Cardiac ventricle fibroblast (primary cell): ENCODE measurements at places on chromosomes 7 and 10. TPM values are rescaled to one million over a fixed set of nuclear protein-coding genes. Genes with fewer than 3 reads are reported as not detected.

Gene VWC2
- total RNA-seq = not detected in 2 replicates

Gene AP1S1
- total RNA-seq = 70.8 and 76.5 TPM in 2 replicates

Gene GRID2IP
- not detected in 2 replicates for total RNA-seq

Gene FOXI2
- total RNA-seq = not detected in 2 replicates

Gene PLAU
- total RNA-seq = 34.6 and 39.9 TPM in 2 replicates

Gene LRRC18
- not detected in 2 replicates for total RNA-seq

Gene PDK4
- total RNA-seq = 103 and 128 TPM in 2 replicates

Gene OPN4
- not detected in 2 replicates for total RNA-seq

Gene ACHE
- total RNA-seq = not detected in 2 replicates

Gene OR2A1
- 0.05 TPM in 1 of 2 replicates, not detected in the other for total RNA-seq

Gene ZPBP
- not detected in 2 replicates for total RNA-seq

Gene CDC14C
- total RNA-seq = not detected in 2 replicates

Gene AKR1E2
- 1.2 and 3.1 TPM in 2 replicates for total RNA-seq

Gene TMEM139
- total RNA-seq = 0.24 TPM in 1 of 2 replicates, not detected in the other

Gene CTAGE4
- 0.44 TPM in 1 of 2 replicates, not detected in the other for total RNA-seq

Gene CACNA2D1
- total RNA-seq = 47.1 and 78.8 TPM in 2 replicates

Gene HTRA1
- 789 and 827 TPM in 2 replicates for total RNA-seq

Gene PDE6C
- total RNA-seq = not detected in 2 replicates

Gene DYNC1I1
- total RNA-seq = 1.6 and 1.9 TPM in 2 replicates

Gene CFAP58
- total RNA-seq = 0.20 TPM in 1 of 2 replicates, not detected in the other

Gene UCN3
- total RNA-seq = not detected in 2 replicates

Gene LBX1
- total RNA-seq = not detected in 2 replicates

Gene TECTB
- total RNA-seq = not detected in 2 replicates

Gene STOX1
- total RNA-seq = 0.50 and 0.64 TPM in 2 replicates

Gene HIPK2
- total RNA-seq = 69.1 and 72.6 TPM in 2 replicates

Gene ADRA2A
- total RNA-seq = 8.7 and 9.0 TPM in 2 replicates

Gene SAMD9L
- total RNA-seq = 6.5 and 6.9 TPM in 2 replicates

Gene PCLO
- not detected in 2 replicates for total RNA-seq

Gene IFIT3
- total RNA-seq = 15.7 and 16.1 TPM in 2 replicates

Gene LAMB4
- total RNA-seq = 0.10 and 0.19 TPM in 2 replicates

Gene DENND2A
- 3.2 and 3.7 TPM in 2 replicates for total RNA-seq

Gene NODAL
- not detected in 2 replicates for total RNA-seq

Gene DDC
- total RNA-seq = 1.6 TPM in 1 of 2 replicates, not detected in the other

Gene ZNF736
- 4.6 and 4.8 TPM in 2 replicates for total RNA-seq

Gene BCCIP
- 33.4 and 37.5 TPM in 2 replicates for total RNA-seq

Gene ADRB1
- 0.06 TPM in 1 of 2 replicates, not detected in the other for total RNA-seq

Gene LYZL2
- total RNA-seq = not detected in 2 replicates

Gene SRRM3
- total RNA-seq = 6.8 and 7.9 TPM in 2 replicates

Gene IL6
- 3.1 and 5.2 TPM in 2 replicates for total RNA-seq
